ENCODE measurements at places on chromosomes 13 and 19.

DNA sequence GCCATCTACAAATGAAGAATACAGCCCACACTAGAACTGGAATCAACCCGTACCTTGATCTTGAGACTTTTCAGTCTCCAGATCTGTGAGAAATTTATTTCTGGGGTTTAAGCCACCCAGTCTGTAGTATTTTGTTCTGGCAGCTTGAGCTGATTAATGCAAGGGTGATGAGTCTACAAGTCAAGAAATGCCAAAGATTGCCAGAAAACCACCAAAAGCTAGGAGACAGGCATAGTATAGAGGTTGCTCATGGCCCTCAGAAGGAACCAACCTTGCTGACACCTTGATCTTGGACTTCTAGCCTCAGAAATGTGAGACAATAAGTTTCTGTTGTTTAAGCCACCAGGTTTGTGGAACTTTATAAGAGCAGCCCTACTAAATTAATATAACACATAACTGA, 428.2 kb upstream of the KLF12 start:
- H3K4me3 ChIP-seq = no peak overlapping the region
- no peaks in the 10 kb centered on the region for H3K4me1 ChIP-seq
- no peaks in the 10 kb centered on the region for H3K36me3 ChIP-seq
- H3K27ac ChIP-seq = no peak overlapping the region

DNA sequence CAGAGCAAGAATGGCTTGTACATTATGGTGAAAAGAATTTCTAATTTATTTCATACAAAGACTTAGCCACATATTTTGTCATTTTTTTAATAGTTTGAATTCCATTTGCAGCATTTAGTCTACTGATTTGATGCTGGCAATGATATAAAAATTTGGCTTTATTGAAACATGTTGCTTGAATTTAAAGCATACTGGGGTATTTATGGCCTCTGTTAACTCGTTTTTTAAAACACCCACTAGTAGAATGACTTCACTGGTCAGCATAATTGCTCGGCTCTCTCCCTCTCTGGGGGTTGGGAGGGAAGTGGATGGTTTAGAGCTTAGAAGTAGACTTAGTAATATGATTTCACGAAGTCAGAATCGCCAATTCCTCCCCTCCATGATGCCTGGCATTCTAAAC, 354.9 kb upstream of the HTR2A start:
- no peaks in the 10 kb centered on the region for H3K36me3 ChIP-seq
- H3K4me1 ChIP-seq = no peaks in the 10 kb centered on the region
- no peak overlapping the region for H3K27ac ChIP-seq
- no peak overlapping the region for H3K4me3 ChIP-seq
- no peaks in the 10 kb centered on the region for H3K27me3 ChIP-seq
- DNase-seq = no peak

GRCh38 chr19:43540381-43540780, 7.4 kb downstream of the ZNF575 start:
- H3K4me3 ChIP-seq = no peak overlapping the region
- no peak for DNase-seq
- no peaks in the 10 kb centered on the region for H3K27me3 ChIP-seq
- peaks cover 2% of the 10 kb centered on the region for H3K4me1 ChIP-seq
- H3K27ac ChIP-seq = no peak overlapping the region

DNA sequence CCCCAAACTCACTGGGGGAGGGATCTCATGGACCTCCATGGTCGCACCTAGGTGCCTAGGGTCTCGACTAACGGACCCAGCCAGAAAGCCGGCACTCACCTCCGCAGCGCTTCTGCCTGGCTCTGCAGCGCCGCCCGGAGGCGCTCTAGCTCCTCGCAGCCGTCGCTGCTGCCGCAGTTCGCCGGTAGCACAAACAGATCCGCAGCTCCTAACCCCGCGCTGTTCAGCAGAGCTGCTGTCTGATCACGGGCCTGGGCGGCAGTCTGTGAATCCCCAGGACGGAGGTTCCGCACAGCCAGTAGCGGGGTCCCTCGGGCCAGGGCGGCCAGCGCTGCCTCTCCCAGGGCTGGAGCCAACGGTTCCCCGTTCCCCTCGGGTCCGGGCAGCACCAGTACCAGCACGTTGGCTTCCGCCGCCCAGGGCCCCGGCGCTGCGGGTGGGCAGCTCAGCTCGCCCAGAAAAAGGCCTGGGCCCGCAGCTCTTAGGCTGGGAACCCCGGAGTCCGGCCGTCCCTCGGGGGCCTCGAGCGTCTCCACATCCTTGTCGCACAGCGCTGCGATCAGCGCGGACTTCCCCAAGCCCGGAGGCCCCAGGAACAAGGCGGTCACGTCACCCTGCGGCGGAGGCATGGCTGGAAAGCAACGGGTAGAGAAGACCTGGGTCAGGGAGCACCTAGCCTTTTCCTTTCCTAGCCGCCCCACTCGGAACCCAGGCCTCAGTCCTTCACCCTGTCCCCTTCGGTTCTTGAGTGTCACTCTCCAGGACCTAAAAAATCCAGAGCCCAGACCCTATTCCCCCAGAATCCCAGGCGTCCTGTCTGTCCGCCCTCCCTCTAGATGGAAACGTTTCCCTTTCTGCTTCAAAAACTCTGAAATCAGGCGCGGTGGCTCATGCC, 977 bp downstream of the IRGQ start:
- H3K27ac ChIP-seq = no peak overlapping the region
- peaks cover 1% of the 10 kb centered on the region for H3K4me1 ChIP-seq
- peak; percentile 84 for DNase-seq

- no peak for DNase-seq
- no peaks in the 10 kb centered on the region for H3K4me1 ChIP-seq
- no peak overlapping the region for H3K4me3 ChIP-seq
These were observed 29.4 kb downstream of the MARK4 start for GRCh38 chr19:45280471-45280961.
